Chondrocyte (in vitro differentiated cells): ENCODE measurements at places on chromosomes 1 and 21. TPM values are rescaled to one million over a fixed set of nuclear protein-coding genes. Genes with fewer than 3 reads are reported as not detected.

DNA sequence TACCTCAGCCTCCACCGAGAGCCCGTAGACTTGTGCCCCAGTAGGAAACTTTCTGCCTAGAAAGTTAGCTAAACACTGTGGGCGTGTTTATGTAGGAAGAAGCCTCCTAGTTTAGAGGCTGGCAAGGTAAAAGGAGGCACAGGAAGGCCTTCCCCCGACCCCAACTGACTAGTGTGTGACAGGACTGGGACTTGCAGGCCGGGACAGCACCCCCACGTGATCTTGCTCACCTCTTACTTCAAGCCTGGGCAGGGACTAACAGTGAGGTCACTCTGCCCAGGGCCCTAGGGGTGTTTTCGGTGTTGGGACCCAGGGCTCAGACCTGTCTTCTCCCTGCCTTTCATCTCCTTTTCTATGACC lies 392 bp upstream of the TAGLN2 start:
- H3K36me3 ChIP-seq, result peaks cover 3% of the 10 kb centered on the region
- no peak for DNase-seq
- peaks cover under 1% of the 10 kb centered on the region for H3K27me3 ChIP-seq
- peak overlapping the region; percentile 100 for H3K27ac ChIP-seq

- peaks cover 27% of the 10 kb centered on the region for H3K4me1 ChIP-seq
- DNase-seq, result no peak
- H3K27ac ChIP-seq, result no peak overlapping the region
- no peak overlapping the region for H3K4me3 ChIP-seq
Observed at GRCh38 chr1:244653439-244654107, 647 bp downstream of the DESI2 start.

GRCh38 chr1:9278116-9278515 lies 14.6 kb upstream of the SPSB1 start:
- peaks cover 57% of the 10 kb centered on the region for H3K4me1 ChIP-seq
- no peak overlapping the region for H3K4me3 ChIP-seq
- no peaks in the 10 kb centered on the region for H3K36me3 ChIP-seq
- DNase-seq, result no peak
- H3K27ac ChIP-seq, result no peak overlapping the region

Gene IGSF8
- 19.5 to 27.3 TPM (median 25.3 TPM) in 3 replicates for total RNA-seq

Gene FCRL2
- total RNA-seq, result not detected in 3 replicates

Gene PCSK9
- 0.41 to 0.60 TPM (median 0.53 TPM) in 3 replicates for total RNA-seq

Gene KCNJ6
- total RNA-seq, result 4.2 to 15.3 TPM (median 4.4 TPM) in 3 replicates

Gene RPAP2
- total RNA-seq, result 24.5 to 30.5 TPM (median 25.3 TPM) in 3 replicates

Gene NCF2
- total RNA-seq, result 1.2 to 3.2 TPM (median 2.7 TPM) in 3 replicates
